Hypothalamus (tissue), 51 donors: ENCODE measurements at places on chromosomes 7 and 10.

DNA sequence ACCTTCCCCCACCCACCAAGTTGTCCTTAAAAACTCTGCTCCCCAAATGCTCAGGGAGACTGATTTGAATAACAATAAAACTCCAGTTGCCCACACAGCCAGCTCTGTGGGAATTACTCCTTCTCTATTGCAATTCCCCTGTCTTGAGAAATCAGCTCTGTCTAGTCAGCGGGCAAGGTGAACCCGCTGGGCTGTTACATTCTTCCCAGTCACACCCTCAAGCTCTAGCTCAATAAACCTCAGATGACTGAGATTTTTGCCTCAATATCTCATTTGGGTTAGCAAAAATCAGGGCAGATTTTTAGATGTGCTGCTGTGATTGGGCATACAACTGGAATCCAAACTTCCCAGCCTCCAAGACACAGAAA, 32.9 kb downstream of the SVOPL start:
- DNase-seq: no peak

DNA sequence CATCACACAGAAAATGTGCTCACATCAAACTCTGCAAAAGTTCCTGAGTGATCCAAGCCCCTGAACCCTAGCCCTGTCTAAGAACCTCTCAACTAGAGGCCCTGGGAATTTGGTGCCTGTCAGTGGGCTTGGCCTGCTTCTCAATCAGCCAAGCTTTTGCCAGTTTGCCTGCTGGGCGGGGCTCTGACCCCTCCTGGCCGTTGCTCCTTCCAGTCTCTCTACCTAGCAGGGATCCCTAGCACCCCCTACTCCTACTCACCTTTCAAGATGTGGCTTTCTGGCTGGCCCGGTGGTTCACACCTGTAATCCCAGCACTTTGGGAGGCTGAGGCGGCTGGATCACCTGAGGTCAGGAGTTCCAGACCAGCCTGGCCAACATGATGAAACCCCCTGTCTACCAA, 2.1 kb downstream of the KLRG2 start:
- no peak for DNase-seq

DNA sequence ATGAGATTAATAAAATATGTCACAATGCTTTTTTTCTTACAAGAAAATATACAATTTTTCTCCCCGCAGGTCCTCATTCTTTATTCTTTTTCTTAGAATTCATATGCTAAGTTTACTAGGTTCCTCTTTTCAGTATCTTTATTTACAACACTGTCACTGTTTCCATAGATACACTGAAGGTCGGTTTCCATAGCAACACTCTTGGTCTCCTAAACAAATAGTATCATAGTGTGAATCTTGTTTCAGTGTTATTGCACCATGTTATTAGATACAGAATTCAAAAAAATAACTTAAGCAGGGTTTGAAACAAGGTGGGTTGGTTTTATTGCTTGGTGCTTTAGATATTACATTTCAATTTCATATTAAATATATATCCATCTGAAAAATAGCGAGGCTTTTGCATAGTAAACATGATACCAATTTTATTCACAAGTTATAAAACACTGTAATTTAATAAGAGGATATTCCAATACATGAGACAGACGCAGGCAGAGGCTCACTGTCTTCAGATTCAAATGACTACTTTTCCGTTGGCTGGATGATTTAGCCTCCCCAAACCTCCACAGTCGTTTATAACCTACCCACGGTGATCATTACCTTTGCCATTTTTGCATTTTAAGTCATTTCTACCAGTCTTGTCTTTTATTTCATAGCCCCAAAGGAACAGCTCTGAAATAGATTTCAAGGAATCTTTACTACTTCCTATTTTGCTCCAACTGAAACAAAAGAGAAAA, 88.9 kb upstream of the KLF6 start:
- no peak for DNase-seq

DNA sequence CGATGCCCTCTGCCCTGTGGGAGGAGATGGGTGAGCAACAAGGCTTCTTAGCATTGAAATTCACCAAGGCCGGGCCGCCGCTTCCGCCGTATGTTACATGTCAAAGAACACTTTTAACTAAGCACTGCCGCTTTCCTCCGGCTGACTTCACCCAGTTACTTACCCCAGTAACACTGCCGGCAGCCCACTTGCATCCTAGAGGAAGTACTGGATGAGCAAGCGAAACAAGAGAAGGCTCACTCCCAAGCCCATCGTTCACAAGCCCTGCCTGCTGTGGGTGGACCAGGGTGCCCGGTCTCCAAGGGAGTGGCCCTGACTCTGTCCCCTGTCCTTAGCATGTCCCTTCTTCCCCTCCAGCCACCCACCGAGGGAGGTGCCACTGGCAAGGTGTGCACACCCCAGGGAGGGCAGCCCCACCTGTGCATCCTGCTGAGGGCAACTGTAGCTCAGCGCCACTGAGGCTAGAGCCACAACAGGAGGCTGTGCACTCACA, 73.1 kb upstream of the EBF3 start:
- DNase-seq: no peak

DNA sequence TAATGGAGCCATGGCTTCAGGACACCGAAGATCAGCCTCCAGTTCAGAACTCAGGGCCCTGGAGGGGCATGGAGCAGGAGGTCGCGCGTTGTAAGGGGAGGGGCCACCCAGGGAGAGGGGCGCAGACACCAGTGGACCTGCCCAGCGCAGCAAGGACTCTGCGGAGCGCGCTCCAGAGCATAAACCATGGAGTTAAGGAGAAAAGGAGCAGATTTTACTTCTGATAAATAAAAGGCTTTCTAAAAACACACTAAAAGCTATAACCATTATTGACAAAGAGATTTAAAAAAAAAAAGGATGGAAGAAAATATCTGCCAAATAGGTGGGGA, 10.5 kb downstream of the CALY start:
- DNase-seq: no peak

- no peak for DNase-seq
Observed at GRCh38 chr10:15155978-15156656, 12.4 kb downstream of the NMT2 start.

DNA sequence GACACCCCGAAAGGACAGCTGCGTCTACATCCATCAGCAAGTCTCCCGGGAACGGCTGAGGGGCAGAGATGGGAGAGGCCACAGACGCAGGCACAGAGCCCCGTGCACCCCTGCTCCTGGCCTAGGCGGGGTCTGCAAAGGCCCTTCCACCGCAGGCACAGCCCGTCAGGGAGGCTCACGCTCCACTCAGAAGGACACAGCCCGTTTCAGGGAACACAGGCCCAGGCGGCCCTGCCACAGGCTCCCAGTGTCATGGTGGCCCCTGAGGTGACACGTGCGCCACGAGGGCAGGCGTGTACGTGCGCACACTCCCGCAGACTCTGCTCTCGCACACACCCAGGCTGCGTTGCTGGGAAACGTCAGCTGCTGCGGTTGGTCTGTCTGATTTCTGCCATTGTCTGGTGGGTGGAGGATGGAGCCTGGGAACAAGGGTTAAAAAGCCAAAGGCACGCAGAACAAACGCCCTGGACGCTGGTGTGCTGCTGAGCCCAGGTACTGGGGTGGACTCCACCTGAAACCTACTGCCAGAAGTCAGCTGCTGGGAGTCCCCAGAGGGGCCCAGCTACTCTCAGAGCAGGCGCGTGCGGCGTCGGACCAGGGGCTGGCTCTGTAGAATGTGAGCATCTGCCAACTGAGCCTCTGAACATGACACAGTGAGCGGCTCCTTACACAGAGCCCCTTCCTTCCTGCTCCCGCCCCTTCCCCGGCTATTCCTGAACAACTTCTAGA, 13.1 kb downstream of the GPER1 start:
- no peak for DNase-seq

DNA sequence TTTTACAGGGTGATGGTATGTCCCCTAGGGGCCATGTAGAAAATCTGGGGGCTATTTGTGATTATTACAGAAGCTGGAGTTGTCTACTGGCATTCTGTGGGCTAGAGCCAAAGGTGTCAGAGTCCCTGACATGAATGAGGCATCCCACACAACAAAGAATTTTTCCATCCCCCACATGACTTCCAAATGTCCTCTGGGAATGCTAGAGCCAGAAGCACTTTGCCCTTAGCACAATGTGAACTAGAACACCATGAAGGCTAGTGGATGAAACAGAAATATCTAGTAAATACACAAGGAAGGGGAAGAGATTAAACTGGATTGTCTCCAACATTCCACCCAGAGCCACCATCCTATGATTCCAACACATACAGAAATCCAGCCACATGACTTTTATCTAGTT, 46.9 kb downstream of the FAM13C start:
- no peak for DNase-seq

- DNase-seq: no peak
Observed at GRCh38 chr10:103605359-103606096, 112.0 kb downstream of the NEURL1 start.

GRCh38 chr10:118775478-118775877, 20.7 kb upstream of the CACUL1 start:
- no peak for DNase-seq

GRCh38 chr7:128352153-128352537, 8.4 kb upstream of the RBM28 start:
- DNase-seq: no peak

- no peak for DNase-seq
Observed at GRCh38 chr7:51446785-51447184, 130.2 kb upstream of the COBL start.

DNA sequence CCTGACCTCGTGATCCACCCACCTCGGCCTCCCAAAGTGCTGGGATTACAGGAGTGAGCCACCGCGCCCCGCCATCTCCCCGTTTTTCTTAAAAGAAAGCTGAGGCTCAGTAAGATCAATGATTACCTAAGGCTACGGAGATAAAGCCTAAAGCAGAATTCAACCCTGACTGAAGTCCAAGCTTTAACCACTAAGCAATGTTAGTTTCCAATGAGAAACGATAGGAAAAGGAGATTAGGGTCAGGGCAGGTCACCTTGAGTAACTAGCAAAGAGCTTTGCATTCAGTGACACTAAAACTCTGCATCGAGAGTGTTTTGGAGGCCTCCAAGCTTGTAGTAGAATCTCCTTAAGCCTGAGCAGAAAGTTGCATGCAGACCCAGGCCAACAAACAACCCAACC, 17.6 kb upstream of the PRXL2A start:
- DNase-seq: no peak

DNA sequence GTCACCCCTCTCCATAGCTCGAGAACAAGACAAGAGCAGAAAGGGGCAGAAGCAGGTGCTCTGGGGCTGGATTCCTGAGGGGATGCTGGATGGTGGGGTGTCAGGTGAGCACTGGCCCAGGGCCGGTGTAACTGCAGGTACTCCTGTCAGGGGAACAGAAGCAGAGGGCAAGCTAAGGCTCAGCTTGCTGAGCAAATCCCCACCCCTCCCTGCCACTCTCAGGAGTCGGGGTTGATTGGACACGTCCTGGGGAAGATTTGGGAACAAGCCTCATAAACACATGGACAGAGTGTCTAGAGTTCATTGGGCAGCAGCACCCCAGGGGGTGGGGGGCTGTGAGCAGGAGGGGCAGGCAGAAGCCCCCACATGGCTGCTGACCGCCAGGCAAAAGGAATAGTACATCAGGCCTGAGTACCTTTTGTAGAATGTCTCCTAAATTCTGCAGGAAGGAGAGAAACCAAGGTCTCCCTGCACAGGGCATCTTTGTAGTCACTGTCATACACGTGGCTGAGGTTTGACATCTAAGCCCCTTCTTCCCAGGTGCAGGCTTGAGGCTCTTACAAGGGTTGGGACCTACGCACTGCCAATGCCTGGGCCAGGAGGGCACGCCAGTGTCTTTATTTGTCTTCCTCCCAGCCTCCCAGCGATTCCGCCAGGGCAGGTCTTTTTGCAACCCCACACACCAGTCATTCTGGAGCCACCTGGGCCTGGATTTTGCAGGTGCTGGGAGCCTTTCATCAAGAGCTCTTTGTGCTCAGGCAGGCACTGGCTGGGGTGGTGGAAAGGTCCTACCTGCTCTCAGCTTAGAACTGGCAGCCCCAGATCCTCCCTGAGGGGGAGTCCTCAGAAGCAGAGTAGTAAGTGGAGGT, 2.8 kb downstream of the CALML3 start:
- DNase-seq: no peak

- DNase-seq: no peak
Observed at GRCh38 chr10:113695691-113696090, 16.0 kb downstream of the CASP7 start.

DNA sequence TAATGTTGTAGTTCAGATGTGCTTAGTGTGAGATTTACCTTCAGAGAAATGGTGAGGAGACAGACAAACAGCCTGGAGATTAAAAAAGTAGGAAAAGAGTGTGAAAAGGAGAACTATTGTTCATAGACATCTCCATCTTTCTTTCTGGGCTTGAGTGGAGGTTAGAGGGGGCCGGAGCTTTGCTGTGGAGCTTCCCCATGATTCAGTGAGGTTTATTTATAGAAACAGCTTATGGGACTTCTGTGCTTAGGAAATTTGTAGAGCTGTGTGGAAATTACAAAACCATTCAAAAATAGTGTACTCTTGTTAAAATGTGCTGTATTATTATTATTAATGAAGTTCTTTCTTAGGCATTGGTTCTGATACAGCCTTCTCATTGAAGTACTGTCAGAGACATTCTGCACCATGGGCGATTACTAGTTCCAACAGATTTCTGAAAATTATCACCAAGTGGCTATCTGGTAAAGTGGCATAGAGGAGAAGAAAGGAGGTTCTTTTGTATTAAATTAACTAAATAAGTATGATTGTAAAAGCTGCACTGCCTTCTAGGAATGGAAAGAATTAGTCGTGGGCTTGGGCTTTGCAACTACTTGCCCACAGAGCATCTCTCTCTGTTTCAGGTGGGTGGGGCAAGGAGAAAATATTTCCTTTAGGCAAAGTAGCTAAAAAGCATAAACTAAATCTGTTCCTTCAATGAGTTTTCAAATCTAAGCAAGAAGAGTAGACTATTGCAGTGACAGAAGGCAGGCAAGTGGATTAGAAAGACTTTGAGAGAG, 8.7 kb upstream of the TCAF1 start:
- DNase-seq: no peak

- DNase-seq: no peak
Observed at GRCh38 chr7:152751449-152752141, 8.0 kb upstream of the ACTR3B start.

DNA sequence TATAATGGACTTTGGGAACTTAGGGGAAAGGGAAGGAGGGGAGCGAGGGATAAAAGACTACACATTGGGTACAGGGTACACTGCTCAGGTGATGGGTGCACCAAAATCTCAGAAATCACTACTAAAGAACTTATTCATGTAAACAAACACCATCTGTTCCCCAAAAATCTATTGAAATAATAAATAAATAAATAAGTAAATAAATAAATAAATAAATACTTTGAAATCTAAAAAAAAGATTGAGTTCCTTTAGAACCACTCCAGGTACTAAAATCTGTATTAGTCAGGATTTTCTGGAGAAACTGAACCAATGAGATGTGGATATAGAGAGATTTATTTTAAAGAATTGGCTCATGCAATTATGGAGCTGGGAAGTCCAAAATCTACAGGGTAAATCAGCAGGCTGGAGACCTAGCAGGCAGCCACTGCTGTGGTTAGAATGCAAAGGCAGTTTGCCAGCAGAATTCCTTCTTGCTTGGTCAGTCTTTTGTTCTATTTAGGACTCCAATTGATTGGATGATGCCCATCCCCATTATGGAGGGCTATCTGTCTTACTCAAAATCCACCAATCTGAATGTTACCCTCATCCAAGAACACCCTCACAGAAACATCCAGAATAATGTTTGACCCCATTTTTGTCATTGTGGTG, 8.9 kb downstream of the IGFBP1 start:
- DNase-seq: no peak

- DNase-seq: no peak
Observed at GRCh38 chr7:157637216-157637949, 300.6 kb downstream of the DNAJB6 start.
